ENCODE measurements at places on chromosomes 7 and 10.

GRCh38 chr10:96270571-96270970 lies 798 bp downstream of the BLNK start:
- no peak for DNase-seq

- peak; percentile 94 for DNase-seq
These were observed 151.0 kb upstream of the FRMD4A start for GRCh38 chr10:14481752-14482151.

GRCh38 chr7:76056241-76056640 lies 8.3 kb downstream of the MDH2 start:
- DNase-seq = no peak

GRCh38 chr7:102077081-102077480 lies 209.6 kb upstream of the SH2B2 start:
- DNase-seq = no peak

GRCh38 chr10:17237149-17237527 lies 9.1 kb downstream of the VIM start:
- no peak for DNase-seq

GRCh38 chr7:134783294-134784069 lies 4.0 kb downstream of the CALD1 start:
- DNase-seq = no peak

DNA sequence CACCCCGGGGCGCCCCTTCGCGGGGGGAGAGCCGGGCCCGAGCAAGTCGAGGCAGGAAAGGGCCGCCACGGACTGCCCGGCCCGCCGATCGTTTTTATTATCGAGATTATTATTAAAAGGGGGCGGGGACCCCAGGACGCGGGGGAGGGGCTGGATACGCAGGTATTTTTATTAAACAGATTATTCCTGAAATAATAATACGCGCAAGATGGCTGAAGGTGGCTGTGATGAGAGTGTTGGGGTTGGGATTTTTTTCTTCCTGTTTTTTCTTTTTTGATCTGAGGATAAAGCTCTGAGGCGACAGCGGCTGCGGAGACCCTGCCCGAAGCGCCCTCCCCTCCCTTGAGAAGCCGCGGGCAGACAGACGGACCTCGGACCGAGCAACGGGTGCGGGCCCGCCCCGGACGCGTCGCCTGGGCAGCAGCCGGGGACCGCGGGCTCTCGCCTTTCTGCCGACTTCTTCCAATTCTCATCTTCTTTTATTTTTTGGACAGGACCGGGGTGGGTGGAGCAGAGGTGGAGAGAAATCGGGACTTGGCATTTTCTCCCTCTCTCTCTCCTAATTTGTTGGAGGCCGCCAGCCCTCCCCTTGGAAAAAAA lies 1.4 kb upstream of the TRIM8 start:
- peak; percentile 64 for DNase-seq

All from putamen (tissue), 1 donor.